ENCODE measurements at places on chromosomes 2 and 18.

- DNase-seq: no peak
Observed at GRCh38 chr2:24843330-24843860, 50.2 kb downstream of the CENPO start.

- no peak for DNase-seq
Observed at GRCh38 chr2:120641366-120641771, 94.3 kb upstream of the GLI2 start.

GRCh38 chr2:12705230-12705629 is 11.5 kb upstream of the TRIB2 start:
- no peak for DNase-seq

- DNase-seq: no peak
Observed at GRCh38 chr18:58975296-58975695, 110.6 kb downstream of the ZNF532 start.

- DNase-seq: no peak
Observed at GRCh38 chr2:45145073-45145899, 136.0 kb upstream of the SIX2 start.

DNA sequence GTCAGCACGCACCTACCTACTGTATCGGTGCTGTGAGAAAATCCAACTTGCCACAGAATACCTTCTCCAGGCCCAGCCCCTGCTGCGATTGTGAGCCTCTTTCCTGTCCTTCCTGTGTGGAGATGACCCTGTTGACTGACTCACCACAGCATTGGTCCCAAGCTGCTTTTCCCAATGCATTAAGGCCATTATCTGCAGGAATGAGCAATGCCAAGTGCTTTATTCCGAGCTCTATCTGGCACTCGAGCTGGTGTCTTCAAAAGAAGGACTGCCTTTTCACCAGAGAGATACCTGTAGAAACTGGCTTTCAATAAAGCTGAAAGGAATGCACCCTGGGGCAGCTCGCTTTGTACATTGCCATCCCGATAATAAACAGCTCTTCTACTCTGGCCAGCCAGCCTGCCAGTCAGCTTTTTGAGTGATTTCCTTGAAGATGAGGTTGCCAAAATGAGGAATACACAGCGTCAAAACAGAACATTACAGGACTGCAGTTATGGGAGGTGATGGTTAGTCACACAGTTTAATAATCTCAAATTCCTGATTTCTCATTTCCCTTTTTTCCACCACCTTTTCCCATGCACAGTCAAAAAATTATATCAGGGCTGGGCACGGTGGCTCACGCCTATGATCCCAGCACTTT is 8.3 kb upstream of the RNF103 start:
- DNase-seq: no peak

GRCh38 chr2:53432936-53433335 is 334.7 kb upstream of the CHAC2 start:
- DNase-seq: no peak
